ENCODE measurements at places on chromosomes 2 and 18.

GRCh38 chr2:45241061-45241561 is 231.9 kb upstream of the SIX2 start:
- no peak for DNase-seq

DNA sequence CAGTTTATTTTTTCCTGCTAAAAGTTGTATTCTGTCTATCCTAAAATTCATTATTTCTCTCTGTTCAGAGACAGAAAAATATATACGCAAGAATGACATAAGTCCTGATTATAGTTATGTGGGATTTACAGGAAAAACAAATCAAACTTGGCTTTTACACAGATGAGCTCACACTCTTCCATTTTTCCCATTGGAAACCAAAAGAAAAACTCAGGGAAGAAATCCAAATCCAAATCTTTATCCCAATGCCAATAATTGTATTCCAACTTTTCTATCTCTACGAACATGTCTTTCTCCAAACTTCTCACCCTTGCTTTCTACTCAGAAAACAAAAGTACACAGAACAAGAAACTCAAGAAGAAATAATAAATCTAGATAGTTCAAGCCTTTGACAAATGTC is 249.1 kb upstream of the TMEFF2 start:
- no peak for DNase-seq

GRCh38 chr2:213079756-213080155 is 71.7 kb downstream of the IKZF2 start:
- DNase-seq = no peak

- DNase-seq = no peak
Observed at GRCh38 chr18:52945552-52945951, 605.6 kb downstream of the DCC start.

DNA sequence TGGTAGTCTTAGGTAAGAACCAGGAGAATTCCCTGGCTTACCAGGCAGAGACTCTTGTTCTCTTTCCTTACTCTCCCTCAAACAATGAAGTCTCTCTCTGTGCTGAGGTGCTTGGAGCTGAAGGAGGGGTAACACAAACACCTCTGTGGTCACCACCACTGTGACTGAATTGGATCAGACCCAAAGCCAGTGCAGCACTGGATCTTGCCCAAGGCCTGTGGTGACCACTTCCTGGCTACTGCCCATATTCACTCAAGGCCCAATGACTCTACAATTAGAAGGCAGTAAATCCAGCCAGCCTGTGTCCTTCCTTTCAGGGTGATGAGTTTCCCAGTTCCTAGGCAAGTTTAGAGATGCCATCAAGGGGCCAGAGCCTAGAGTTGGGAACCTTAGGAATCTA is 706.8 kb downstream of the SLC4A3 start:
- DNase-seq = no peak
